ENCODE measurements at places on chromosomes 16 and 17.

- no peak for DNase-seq
These were observed 681.9 kb downstream of the CDH11 start for GRCh38 chr16:64440005-64440404.

- no peak for DNase-seq
These were observed 37.3 kb upstream of the ABR start for GRCh38 chr17:1217089-1217385.

GRCh38 chr17:3990386-3991127, 26.3 kb upstream of the ATP2A3 start:
- no peak for DNase-seq

DNA sequence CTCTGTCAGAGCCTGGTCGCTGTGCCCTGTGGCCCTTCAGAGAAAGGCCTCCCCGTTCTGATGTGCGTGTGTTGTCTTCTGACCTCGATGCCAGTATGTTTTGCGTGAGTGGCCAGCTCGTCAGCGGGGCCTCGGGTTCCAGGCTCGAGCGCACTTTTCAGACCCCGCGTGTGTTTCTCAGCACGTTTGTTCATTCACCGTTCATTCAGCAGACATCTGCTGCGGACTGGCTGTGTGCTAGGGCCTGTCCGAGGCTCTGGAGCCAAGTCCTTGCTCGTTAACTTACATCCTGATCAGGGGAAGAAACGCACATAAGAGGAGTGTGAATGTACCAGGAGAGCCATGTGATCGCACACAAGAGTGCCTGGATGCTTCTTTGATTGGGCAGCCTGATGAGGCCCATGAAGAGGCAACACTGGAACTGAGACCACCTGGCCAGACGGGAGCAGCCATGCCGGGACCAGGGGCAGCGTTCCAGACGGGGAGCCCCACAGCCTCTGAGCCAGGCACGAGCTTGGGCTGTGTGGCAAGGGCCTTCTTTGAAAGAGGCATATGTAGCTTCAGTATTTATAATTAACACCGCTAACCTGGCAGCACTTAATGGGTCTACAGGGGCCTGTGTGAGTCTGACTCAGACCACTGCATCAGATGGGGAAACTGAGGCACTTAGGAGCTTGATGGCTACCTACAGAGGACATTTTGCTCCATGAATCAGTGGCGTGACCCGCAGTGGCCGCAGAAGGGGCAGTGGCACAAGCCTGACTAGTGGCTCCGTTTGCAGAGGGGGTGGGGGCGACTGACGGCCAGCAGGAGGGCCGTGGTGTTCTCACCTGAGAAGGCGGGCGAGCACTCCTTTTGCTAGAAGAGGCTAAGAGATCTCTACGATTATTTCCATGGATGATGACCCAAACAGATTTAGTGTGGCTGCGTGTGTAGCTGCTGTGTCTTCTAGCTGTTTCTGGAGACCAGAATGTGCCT, 187.9 kb upstream of the CHMP6 start:
- peak; percentile 7 for DNase-seq

GRCh38 chr16:82185012-82185411, 15.0 kb upstream of the MPHOSPH6 start:
- no peak for DNase-seq

DNA sequence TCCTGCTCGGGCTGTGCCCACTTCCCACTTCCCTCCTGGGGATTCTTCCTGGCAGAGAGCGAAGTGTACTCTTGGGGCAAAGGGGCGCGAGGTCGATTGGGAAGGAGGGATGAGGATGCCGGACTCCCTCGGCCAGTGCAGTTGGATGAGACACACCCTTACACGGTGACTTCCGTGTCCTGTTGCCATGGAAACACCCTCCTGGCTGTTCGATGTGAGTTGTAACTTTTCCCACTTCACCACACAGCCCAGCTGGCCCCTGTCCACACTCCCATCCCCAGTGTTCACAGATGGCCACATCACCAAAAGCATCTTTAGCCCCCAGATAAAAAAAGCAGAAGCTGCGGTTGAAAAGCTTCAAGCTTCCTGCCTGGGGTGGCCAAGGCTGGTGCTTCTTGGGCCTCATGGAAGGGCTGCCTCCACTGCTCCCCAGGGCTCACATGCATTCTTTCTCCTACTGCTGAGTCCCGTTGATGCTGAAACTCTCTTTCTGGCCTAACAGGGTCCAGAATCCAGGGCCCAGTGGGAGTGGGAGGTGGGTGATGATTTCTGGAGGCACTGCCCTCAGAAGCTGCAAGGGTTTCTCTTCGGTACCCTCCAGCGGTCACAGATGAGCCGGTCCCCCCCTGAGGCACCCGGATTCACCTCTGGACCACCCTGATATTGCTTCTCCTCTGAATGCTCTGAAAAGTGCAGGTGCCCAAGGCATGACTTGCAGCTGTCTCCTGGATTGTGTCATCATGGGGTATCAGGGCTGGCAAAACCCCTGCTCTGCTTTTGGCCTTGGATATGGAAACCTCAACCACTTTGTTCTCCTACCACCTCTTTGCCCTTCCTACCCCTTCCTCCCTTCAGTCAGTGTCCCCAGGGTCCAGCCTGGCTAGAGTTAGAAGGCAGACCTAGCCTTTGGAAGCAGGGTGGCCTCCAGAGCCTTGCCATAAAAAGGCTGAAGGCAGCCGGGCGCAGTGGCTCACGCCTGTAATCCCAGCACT, 2.2 kb upstream of the TRAF4 start:
- DNase-seq = no peak

DNA sequence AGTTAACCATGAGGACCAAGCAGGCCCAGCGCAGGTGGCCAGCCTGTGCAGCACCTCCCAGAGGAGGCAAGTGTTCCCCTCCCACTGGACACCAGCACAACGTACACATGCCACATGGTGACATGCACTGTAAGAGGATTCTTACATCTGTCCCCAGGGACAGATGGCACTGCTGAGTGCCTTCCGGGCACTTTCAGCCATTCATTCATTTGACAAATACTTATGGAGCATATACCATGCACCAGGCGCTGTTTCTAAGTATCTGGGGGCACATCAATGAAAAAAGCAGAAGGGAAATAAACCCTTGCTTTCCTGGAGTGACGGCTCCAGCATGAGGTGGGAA, 79.6 kb downstream of the GAS7 start:
- no peak for DNase-seq

- no peak for DNase-seq
These were observed 40.3 kb downstream of the CBFA2T3 start for GRCh38 chr16:88936556-88937205.

DNA sequence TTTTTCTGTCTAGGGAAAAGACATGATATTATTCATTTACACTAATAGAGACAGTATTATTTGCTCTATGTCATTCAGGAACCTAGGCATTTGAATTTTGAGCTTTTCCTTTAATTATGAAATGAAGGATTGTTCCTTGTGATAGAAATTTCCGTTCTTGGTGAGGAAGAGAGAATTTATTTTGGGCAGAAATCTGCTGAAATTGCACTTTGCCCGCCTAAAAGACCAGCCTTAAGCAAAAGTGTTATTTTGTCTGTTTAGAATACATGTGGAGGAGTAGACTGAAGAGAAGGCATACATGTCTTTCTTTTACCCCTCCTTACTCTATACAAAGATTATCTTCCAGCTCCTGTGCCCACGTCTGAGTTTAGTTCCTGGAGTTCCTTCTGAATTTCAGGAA, 16.8 kb upstream of the KRT10 start:
- no peak for DNase-seq

DNA sequence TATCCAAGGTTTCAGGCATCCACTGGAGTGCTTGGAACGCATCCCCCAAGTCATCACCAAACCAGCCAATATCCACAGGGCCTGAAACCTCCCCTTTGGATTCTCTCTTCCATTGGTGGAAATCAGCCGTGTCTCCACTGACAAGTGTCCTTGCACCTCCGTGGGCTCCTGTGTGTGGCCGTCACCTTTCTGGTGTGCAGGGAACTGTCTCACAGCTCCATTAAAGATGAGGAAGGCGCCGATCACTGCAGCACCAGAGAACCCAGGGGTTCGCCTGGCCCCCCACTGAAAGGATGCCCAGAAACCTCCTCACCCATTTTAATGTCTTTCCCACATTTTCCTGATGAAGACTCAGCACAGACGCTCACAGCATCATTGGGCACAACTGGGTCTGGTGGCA, 17.8 kb upstream of the METRNL start:
- DNase-seq = no peak

GRCh38 chr17:17572010-17572785, 19.3 kb downstream of the PEMT start:
- no peak for DNase-seq

Measured in activated CD4-positive, alpha-beta memory T cell treated with anti-CD3 and anti-CD28 coated beads for 36 hours (primary cell).